ENCODE measurements at places on chromosomes 12 and 14. TPM values are rescaled to one million over a fixed set of nuclear protein-coding genes. Genes with fewer than 3 reads are reported as not detected.

- DNase-seq = peak; percentile 87
Observed at GRCh38 chr12:53172352-53172751, 8.2 kb upstream of the ZNF740 start.

DNA sequence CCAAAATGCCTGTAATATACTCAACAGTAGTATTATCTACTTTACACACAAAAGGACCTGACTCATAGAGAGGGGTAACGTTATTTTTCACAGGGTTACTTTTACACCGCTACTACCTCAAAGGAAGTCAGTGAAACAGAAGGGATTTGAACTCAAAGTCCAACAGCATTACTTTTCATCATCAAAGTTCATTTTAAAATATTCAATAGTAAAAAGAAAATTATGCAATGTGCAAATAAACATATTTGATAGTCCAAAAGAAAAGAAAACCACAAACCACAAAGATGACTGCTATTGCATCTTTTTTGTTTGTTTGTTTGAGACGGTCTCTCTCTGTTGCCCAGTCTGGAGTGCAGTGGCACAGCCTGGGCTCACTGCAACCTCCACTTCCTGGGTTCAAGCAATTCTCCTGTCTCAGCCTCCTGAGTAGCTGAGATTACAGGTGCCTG is 15.5 kb downstream of the KIF21A start:
- no peak for DNase-seq

- no peak for DNase-seq
Observed at GRCh38 chr14:80105488-80105994, 105.8 kb downstream of the DIO2 start.

DNA sequence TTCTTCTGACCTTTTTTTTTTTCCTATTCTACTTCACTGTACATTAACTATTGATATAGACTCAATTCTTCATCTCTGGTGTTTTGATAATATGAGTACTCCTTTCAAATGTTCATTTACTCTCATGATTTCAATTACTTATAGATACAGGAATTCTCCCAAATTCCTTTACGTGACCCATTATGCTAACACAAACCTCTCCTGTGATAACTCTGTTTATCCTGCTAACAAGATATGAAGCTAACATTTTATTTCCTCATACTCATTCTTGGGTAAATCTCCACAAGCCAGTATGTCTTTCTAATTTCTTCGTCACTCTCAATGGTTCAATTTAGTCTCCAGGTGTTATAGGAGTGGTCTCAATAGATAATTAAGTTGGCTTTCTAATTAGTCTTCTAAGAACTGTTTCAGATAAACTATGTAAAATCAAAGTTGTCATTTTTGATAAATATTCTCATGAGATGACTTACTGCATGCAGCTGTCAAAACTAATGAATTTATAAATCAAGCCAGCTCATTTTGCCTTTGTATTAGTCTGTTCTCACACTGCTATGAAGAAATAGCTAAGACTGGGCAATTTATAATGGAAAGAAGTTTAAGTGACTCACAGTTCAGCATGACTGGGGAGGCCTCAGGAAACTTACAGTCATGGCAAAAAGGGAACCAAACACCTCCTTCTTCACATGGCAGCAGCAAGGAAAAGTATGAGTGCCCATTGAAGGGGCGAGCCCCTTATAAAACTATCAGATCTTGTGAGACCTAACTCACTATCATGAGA is 130.6 kb upstream of the MYF6 start:
- no peak for DNase-seq

DNA sequence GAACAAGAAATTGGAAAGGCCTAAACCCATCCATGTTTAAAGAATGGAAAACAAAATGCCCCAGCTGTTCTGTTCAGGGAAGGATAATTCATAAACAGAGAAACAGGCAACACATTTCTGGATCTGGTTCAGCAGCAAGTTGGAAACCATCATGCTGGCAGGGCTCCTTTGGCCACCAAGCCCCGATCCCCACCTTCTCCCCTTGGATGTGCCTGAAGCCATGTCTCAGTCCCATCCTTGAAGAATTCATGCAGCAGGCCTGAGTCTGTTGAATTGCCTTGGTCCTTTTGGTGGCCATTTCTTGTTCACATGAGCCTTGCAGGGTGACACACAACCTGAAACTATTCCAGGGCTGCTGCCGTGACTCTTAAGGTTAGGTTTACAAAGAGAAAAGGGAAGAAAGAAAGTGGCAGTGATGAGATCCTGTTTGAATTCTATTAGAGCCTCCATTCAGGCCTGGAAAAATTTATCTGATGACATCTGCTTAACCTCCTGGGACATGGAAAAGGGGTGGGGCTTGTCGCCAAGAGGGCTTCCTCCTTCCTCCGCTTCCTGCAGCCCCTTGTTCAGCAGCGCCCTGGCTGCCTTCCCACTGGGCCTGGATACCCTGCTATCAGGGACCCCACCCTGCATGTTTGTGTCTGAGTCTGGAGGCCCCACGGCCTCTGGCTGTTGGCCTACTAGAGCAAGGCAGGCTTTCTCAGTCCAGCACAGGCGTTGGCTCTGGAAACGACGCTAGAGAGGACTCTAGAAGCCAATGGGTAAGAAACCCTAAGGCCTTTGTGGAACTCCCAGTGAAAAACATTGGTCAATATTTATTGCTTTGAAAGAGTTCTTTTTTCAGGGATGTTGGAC is 341.9 kb downstream of the C12orf75 start:
- peak; percentile 90 for DNase-seq

GRCh38 chr12:50186681-50187080 is 19.5 kb upstream of the CERS5 start:
- DNase-seq = no peak

DNA sequence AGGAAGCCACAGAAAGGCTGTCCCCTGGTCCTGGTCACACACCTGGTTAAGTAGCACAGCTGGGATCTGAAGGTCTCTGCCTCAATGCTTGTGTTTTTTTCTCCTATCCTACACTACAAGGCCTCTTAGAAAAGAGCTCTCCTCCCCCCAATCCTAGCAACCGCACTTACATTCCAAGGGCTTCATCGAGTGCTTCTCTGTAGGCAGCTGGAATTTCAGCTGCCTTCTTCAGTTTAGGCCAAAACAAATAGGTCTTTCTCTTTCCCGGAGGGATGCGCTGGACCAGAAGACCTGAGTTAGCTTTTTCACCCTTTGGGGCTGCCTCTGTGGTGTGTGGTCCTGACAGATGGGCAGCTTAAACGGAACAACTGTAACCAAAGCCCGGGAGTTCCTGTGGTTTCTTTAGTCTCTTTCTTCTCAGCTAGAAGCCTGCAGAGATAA is 109.7 kb downstream of the GPATCH2L start:
- no peak for DNase-seq

OTOGL gene
- total RNA-seq = 1.6 TPM

GRCh38 chr14:53153702-53154112 is 584 bp upstream of the DDHD1 start:
- no peak for DNase-seq

GRCh38 chr12:116045150-116045549 is 232.3 kb downstream of the MED13L start:
- DNase-seq = no peak

POTEM gene
- not detected for total RNA-seq

ART4 gene
- total RNA-seq = 3.1 TPM

SOAT2 gene
- not detected for total RNA-seq

GRCh38 chr14:52103416-52103815 is 34.6 kb upstream of the NID2 start:
- DNase-seq = no peak

MARCHF9 gene
- total RNA-seq = 10.9 TPM

GRCh38 chr14:70098250-70098809 is 90.4 kb downstream of the SLC8A3 start:
- DNase-seq = no peak

- DNase-seq = no peak
Observed at GRCh38 chr14:50312734-50313054, 570 bp downstream of the DMAC2L start.

- DNase-seq = no peak
Observed at GRCh38 chr14:58978343-58978742, 210.1 kb upstream of the DAAM1 start.

MORN3 gene
- not detected for total RNA-seq

GRCh38 chr12:70847871-70848270 is 72.7 kb downstream of the PTPRR start:
- DNase-seq = no peak

DNA sequence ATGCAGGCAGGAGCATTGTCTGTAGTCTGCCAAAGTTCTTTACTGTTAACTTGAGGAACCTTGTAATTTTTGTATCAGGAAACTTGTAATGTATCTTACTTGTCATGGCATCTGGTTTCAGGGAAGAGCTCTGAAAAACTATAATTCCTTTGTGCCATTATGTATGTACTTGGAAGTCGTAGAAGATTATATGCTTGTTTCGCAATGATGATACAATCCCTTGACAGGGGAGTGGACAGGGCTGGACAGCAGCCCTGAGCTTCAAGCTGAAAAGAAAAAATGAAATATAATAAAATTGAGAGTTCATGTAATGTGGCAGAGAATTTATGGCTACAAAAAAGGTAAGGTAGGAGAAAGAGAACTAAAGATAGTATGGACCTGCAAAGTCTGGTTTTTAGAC is 7.4 kb upstream of the DLGAP5 start:
- no peak for DNase-seq

DNA sequence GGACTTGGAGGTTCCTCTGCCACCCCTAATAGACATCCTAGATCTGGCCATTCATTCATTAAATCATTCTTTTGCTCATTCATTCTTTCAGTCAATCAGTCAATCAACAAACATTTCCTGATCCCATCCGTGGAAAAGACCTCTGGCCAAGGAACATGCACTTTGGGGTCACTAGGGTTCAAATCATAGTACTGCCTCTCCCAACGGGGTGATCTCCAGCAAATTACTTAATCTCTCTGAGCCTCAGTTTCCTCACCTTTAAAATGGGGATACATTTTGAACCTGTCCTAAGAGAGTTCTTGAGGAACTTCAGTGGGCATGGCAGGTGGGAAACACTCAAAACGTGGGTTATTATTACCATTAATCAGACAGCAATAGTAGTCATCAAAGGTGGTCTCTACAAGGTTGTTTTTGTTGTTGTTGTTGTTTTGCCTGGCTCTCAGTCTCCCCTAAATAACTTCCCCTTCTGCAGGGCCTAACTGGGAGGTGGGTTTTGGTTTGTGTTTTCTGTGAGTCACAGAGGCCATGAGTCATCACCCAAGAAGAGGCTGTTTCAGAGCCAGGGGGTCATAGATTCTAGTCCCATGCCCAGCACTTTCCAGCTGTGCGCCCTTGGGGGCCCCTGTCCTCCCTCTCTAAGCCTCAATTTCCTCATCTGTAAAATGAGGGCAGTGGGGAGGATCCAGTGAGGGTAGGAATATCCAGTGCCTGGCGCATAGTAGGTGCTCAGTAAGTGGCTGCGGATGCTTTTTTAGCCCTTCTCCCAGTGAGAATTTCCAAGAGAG is 16.9 kb upstream of the FAM222A start:
- DNase-seq = no peak

PTPRB gene
- 31.9 TPM for total RNA-seq

- DNase-seq = no peak
Observed at GRCh38 chr12:78864870-78865463, 393 bp downstream of the SYT1 start.

LUM gene
- 363 TPM for total RNA-seq

Measured in sigmoid colon (tissue), 7 donors.